Frontal cortex (tissue), 4 donors: ENCODE measurements at places on chromosomes 4 and X. TPM values are rescaled to one million over a fixed set of nuclear protein-coding genes. Genes with fewer than 3 reads are reported as not detected.
A peak's percentile ranks its signal among the peaks of the same experiment; 100 is the strongest.

DNA sequence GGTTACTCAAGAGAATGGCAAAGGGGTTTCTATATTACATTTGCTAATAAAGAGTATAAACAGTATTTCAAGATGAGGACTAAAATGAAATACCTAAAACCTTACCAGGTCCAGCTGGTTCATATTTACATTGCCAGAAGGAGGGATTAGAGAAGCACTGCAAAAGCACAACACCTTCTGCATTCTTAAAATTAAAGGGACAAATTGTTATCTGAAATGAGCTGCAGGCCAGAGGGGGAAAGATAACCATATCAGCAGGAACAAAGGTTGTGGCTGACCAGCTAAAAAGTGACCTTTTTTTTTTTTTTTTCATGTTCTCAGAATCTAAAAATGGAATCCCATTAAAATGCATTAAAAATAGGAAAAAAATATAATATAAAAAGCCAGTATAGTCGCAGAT lies 39.7 kb downstream of the AFF2 start:
- no peak for DNase-seq

GRCh38 chr4:2075171-2075986 lies 16.3 kb downstream of the NAT8L start:
- DNase-seq: no peak

DNA sequence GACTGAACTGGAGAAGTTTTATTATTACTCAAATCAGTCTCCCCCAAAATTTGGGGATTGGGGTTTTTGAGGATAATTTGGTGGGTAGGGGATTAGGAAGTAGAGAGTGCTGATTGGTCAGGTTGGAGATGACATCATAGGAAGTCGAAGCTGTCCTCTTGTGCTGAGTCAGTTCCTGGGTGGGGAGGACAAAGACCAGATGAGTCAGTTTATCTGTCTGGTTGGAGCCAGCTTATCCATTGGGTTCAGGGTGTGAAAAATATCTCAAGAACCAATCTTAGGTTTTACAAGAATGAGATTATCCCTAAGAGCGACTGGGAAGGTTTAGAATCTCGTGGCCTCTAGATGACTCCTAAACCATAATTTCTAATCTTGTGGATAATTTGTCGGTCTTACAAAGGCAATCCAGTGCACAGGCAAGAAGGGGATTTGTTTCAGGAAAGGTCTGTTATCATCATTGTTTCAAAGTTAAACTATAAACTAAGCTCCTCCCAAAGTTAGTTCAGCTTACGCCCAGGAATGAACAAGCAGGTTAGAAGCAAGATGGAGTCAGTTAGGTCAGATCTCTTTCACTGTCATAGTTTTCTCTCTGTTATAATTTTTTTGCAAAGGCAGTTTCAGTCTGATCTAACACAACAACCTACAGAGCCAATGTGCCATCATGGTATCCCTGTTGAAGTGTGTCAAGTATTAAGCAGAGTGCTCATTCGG lies 274.5 kb downstream of the SLC7A11 start:
- DNase-seq: no peak

DNA sequence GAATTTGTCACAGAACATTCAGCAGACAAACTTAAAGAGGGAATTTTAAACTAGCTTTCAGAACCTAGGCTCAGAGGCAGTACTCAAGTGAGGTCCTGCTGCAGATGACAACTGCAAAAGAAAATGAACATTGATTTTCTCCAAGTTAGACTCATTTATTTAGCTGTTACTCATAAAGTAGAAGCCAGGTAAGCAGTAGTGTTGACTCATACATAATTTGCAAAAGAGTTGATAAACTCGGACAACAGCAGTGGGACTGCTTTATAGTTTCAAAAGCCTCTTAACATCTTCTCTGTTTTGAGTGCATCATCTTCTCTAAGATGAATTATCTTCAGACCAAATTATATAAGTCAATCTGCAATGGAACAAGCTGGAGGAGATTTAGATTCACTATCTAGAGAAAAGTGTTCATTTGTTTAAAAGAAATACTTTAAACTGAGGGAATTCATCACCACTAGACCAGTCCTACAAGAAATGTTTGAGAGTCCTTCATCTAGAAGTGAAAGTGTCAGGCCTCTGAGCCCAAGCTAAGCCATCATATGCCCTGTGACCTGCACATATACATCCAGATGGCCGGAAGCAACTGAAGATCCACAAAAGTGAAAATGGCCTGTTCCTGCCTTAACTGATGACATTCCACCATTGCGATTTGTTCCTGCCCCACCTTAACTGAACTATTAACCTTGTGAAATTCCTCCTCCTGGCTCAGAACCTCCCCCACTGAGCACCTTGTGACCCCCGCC lies 49.5 kb downstream of the COQ2 start:
- no peak for DNase-seq

DNA sequence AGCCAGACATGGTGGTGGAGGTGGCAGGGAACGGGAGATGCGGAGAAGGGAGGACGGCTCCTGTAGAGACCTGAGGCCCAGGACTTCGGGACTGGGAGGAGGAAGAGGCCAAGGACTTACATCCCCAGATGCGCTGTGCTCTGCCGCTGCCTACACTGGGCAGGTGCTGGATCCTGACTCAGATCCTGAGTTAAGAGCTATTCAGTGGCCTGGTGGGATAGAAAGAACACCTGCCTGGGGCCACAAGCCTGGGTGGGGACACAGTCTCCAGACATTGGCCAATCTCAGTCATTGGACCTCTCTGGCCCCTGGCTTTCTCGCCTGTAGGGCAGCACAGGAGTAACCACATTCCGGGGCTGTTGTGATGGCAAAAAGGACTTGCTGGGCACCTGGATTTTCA lies 10.9 kb upstream of the MSX1 start:
- DNase-seq: no peak

DNA sequence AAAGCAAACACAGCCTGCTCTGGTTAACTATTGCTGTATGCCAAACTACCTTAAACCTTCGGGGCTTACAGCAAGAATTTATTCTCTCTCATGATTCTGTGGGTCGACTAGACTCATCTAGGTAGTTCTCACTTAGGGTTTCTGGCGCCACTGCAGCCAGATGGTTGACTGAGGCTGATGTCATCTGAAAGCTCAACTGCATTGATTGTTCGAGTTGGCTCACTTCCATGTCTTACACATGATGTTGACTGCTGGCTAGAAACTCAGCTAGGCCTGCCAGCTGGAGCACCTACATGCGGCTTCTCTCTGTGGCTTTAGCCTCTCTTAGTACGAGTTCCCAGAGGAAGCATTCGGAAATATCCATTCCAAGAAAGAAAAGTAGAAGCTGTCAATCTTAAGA lies 103.2 kb downstream of the SRPX start:
- DNase-seq: no peak

- DNase-seq: peak; percentile 90
These were observed at the start of gene KLHL2 for GRCh38 chr4:165207431-165208220. KLHL2 (plus strand) TSS chr4:165207561; CDS start chr4:165207877, 316 bp downstream.

GRCh38 chr4:186104890-186105646 lies 564 bp downstream of the FAM149A start:
- DNase-seq: peak; percentile 25

DNA sequence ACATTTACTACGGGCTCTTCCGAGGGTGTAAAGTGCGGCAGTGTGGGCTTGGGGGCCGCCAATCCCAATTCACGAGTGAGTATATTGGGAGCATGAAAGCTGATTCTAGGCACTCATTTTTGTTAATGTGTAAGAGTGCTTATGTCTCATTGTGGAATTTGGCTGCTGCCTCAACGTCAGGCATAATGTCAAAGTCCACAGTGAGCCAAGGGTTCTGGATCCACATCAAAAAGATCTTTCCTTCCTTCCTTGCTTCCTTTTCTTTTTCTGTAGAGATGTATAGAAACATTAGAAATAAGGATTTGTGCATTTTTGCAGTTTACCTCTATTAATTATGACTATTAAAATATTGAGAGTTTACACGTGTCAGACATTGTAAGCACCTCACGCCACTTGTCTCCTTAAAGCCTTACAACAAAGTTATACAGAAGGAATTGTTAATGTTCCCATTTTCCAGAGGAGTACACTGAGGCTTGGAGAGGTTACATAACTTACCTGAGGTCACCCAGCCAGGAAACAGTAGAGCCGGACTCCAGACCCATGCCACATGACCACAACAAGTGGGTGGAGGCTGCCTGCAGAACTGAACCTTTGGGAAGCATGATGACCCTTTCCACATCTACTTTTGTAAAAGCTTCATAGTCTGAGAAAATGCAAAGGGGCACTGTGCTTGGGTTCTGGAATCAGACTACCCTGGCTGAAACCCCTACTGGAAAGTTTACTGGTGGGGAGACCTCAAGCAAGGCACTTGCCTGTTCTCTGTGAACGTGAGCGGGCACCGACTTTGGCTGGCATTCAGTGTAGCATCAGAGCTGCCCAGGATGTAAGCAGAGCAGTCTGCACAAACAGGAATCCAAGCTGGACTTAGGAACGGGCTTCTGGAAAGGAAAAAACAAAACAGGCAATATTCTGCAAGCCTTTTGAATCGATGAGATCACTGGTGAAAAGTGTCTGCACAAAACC lies 761 bp downstream of the CLRN2 start:
- DNase-seq: no peak

GRCh38 chrX:31147175-31147574 lies 75.3 kb upstream of the FTHL17 start:
- DNase-seq: no peak

GRCh38 chr4:123922847-123923246 lies 526.3 kb downstream of the SPRY1 start:
- DNase-seq: no peak

GRCh38 chr4:53376900-53377299 lies 541 bp upstream of the FIP1L1 start:
- no peak for DNase-seq

DNA sequence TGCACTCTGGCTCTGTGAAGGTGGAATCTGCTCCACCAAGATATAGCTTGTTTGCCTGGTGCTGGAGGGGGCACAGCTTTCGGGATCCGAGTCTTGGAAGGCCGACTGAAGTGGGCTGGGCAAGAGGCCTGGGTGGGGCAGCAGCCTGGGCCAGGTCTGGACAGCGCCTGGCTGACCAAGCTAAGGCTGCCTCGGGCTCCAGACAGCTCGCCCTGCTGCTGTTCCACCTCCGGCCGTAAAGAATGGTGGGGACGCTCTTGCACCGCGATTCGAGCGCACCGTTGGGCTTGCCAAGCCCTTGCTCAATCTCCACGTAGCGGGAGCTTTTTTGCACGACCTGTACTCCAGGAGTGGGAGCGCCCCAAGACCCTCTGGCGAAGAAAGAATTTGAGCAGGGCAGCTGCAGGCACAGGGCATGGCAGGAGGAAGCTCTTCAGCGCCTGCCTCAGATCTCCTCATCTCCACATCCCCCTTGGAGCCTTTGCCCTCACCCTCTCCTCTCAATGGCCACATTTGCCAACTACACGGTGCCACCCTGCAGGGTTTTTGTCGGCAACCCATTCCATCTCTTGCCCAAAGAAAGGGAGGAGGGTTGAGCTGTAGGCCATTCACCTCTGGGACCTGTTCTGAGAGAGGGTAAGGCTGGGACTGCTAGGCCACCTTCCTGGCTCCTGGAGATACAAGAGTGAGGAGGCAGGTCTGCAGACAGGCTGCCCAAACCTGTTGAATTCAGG lies 18.9 kb downstream of the CNGA2 start:
- DNase-seq: peak; percentile 65

DNA sequence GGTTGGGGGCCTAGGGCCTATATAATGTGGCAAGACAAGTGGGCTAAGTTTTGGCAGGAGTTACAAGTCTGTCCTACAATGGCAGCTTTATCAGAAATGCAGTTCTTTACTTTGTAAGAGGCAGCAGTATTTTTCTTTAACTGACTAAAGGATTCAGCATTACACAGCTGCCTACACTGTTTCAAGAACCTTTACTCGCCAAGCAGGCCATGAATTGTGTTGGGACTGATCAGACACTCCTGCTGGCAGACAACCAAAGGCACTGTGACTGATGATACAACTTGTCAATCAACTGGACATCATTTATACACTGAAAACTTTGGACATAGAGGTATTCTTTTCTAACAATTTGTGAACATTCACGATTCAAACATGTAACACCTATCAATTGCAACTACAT lies 4.3 kb downstream of the MORC4 start:
- no peak for DNase-seq

The GUCY1A1 gene
- total RNA-seq: 207 TPM

The FMR1NB gene
- not detected for total RNA-seq

The SPANXB1 gene
- total RNA-seq: not detected

The RHOH gene
- total RNA-seq: 0.41 TPM

The HMX1 gene
- total RNA-seq: not detected

The SLC49A3 gene
- total RNA-seq: 0.82 TPM

The OPHN1 gene
- 39.1 TPM for total RNA-seq

The ARMCX2 gene
- 57.1 TPM for total RNA-seq

The SUPT20HL1 gene
- not detected for total RNA-seq

The CT45A8 gene
- total RNA-seq: not detected
